ENCODE measurements at places on chromosomes 7 and 10.
A peak's percentile ranks its signal among the peaks of the same experiment; 100 is the strongest.

DNA sequence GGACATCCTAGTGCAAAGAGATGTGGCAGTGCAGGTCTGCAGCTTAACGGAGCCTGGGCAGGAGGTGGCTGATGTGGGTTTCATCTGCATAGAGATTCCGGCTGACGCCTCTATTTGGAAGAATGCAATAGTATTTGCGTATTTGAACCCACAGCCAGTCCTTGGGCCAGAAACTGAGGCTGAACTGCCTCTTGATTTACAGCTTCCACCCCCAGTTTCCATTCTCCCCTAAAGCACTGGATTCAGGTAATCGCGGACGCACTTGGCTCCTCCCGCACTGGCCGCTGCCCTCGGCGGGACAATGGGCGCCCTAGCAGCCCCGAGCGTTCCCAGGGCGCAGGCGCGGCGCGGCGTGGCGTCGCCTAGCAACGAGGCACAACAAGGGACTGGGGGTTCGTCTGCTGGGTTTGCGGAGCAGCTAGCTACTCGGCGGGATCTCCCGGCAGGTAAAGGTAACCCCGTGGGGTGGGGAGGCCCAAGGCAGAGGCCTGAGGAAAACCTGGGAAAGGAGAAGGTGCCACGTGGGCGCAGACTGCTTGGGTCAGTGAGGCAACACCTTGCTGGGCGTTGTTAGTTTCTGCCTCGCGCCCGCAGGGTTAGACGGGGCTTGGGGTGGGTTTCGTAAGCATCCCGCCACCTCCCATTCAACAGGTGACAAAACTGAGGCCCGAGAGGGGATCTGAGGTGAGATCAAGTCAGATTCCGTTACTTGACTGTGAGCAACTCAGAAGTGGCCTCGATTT, at the start of gene ARMC3:
Gene ARMC3 (plus strand): TSS at position 393 of the 743 bp plus-strand sequence. CDS start 3,944 bp downstream, outside the sequence.
- peak; percentile 78 for DNase-seq

- DNase-seq, result no peak
Measured at GRCh38 chr7:7861211-7861633, 107.4 kb upstream of the GLCCI1 start.

- DNase-seq, result peak; percentile 58
Measured at GRCh38 chr7:30285067-30285535, 704 bp downstream of the ZNRF2 start.

- DNase-seq, result no peak
Measured at GRCh38 chr7:152000191-152000590, 25.3 kb upstream of the GALNT11 start.

DNA sequence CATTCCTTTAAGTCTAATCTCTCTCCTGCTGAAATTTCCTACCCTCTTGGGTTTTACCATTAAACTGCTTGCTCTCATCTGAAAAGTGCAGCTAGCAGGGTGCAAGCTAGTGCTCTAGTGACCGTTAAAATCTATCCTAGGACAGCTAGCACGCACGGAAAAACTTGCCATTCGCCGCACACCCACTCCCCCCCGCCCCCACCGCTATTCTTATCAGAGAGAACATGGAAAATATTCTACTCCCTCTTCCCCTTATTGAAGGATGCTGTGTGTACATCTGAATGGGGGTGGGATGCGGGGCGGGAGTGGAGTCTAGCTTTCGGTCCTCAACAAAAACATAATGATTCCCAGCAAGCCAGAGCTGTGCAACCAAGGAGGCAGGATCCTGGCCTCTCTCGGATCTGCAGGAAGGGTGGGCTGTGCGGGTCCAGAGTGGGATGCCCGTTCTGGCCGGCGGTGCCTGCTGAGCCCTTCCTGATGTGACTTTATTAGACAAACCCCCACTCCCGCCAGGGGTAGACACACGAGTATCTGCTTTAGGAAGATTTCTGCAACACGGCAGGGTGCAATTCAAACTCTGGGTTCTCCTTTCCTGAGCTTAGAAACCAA, 1.1 kb upstream of the ADRA2A start:
- no peak for DNase-seq

GRCh38 chr7:138886501-138886917, 88.5 kb upstream of the ATP6V0A4 start:
- no peak for DNase-seq

GRCh38 chr10:33412241-33412640, 77.8 kb upstream of the NRP1 start:
- DNase-seq, result no peak

DNA sequence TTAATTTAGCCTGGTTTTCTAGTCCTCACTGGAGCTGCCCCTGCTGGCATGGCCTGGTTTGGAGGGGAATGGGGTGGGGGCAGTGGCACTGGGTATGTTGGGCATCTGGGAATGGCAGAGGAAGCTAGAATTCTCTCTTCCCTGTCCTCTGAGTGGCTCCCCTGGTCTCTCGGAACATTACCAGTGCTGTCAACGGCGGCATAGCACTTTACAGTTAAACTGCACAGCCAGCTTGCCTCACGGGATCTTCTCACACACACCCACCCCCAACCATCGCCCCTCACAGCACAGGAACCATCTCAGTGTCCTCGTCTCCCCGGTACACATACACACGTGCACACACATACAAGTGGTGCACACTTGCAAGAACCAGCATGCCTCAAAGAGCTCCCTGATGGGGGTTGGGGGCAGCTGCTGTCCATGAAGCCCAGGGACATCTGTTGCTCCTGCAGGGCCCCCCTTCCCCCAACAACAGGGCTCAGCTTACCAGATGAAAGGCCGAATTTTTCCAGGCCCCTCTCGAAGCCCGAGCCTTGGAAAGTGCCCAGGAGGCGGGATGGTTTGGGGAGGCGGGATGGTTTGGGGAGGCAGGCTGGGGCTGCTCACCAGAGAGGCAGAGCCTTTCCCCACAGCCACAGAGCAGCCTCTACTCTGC, 41.0 kb downstream of the TSPAN15 start:
- DNase-seq, result no peak

Data from nephron progenitor cell (in vitro differentiated cells).